SK-N-SH (cell line): ENCODE measurements at places on chromosomes 2 and 18. TPM values are rescaled to one million over a fixed set of nuclear protein-coding genes. Genes with fewer than 3 reads are reported as not detected.

ZRANB3 gene
- 4.1 and 5.6 TPM in 2 replicates for polyA plus RNA-seq

RUFY4 gene
- not detected in 2 replicates for polyA plus RNA-seq

DNA sequence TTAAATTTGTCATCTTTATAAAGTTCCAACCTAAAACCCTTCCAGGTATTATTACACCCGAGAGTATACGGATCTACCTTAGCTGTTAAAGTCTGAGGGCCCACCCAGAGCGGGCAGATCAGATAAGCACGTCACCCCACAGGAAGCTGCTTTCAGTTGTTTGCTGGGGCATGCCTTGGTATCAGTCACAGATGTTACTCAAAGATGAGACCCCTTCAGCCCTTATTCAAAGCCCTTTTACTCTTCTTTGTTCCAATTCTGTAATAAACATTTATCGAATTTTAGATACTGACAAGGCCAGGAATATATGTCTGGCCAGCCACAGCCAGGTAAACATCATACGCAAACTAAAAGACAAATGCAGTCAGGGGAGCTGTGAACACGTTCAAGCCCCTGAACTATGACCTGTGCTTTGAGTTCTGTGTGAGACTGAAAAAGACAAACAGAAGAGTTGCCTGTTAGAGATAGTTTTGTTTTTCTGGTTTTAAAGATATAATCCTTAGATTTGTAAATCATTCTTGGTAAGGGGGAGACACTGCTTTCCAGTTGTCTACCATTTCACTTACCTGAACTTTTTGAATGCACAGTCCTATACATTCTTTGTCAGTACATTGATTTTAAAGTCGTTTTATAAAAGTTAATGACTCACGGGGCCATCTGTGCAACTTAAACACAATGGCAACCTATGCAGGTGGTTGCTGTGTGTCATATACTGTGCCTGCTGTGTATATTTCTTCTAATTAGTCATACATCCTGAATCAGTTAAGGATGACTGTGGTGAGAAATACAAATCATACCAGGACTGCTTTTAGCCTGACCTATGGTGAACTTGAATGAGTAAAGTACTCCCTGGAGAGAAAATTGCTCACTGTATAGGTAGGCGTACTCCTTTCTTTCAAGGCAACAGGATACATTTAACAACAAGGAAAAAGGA lies 100.5 kb upstream of the ITPRID2 start:
- no peaks in the 10 kb centered on the region for H3K36me3 ChIP-seq
- peak overlapping the region; percentile 5; the same call in 1 of the 2 replicates for H3K27ac ChIP-seq
- H3K4me1 ChIP-seq = peaks cover 32% of the 10 kb centered on the region
- H3K4me3 ChIP-seq = no peak overlapping the region
- no peak for DNase-seq

GRCh38 chr2:98796775-98797544 lies 66.0 kb upstream of the MGAT4A start:
- DNase-seq = no peak
- no peak overlapping the region for H3K4me3 ChIP-seq
- H3K27me3 ChIP-seq = no peaks in the 10 kb centered on the region; the same call in 1 of the 2 replicates
- peaks cover 4% of the 10 kb centered on the region; the same call in 1 of the 2 replicates for H3K4me1 ChIP-seq

DNA sequence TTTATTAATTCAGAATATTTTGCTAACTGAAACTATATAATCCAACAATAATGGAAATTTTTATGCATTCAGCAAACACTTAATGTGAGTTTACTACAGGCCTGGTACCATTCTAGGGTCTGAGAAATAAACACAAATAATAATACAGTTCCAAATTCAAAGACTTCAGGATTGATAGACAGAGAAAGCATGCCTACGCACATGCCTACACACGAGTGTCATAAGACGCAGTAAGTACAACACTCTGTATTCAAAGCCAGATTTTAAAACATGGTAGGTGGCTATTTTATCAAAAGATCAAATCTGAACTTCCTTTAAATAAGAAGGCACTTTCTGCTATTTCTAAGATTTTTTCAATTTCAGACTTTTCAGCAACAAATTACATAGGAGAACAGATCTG lies 346.9 kb downstream of the NCKAP5 start:
- no peaks in the 10 kb centered on the region for H3K27me3 ChIP-seq
- DNase-seq = no peak
- H3K27ac ChIP-seq = no peak overlapping the region
- H3K4me1 ChIP-seq = no peaks in the 10 kb centered on the region; the same call in 1 of the 2 replicates
- no peaks in the 10 kb centered on the region for H3K36me3 ChIP-seq
